ENCODE measurements at places on chromosomes 11 and 22. TPM values are rescaled to one million over a fixed set of nuclear protein-coding genes. Genes with fewer than 3 reads are reported as not detected.
A peak's percentile ranks its signal among the peaks of the same experiment; 100 is the strongest.

SSTR3 gene
- 1.5 TPM for polyA plus RNA-seq

GRCh38 chr11:69647761-69648497 is 7.0 kb downstream of the CCND1 start:
- DNase-seq = peak; percentile 76

LIF gene
- polyA plus RNA-seq = 0.77 TPM

DNA sequence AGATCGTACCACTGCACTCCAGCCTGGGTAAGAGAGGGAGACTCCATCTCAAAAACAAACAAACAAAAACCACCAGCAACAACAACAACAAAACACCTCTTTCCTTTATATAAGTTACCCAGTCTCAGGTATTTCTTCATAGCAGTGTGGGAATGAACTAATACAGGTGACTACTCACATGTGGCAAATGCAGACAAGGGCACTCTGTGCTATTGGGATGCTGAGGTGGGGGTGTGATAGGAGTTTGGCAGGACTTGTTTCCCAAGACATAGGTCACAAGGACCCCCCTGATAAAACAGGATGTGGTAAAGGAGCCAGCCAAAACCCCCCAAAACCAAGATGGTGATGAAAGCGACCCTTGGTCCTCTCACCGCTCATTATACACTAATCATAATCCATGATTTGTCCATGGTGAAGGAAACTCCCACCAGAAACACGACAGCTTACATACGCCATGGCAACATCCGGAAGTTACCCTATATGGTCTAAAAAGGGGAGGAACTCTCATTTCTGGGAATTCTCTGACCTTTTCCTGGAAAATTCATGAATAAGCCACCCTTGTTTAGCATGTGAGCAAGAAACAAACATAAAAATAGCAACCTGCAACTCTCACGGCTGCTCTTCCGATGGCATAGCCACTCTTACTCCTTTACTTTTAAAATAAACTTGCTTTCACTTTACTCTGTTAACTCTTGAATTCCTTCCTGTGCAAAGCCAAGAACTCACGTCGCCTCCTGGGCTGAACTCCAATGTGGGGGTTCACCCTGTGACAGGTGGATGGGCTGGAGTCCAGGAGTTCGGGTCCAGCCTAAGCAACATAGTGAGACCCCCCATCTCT is 18.8 kb upstream of the INCENP start:
- no peak for DNase-seq

DNA sequence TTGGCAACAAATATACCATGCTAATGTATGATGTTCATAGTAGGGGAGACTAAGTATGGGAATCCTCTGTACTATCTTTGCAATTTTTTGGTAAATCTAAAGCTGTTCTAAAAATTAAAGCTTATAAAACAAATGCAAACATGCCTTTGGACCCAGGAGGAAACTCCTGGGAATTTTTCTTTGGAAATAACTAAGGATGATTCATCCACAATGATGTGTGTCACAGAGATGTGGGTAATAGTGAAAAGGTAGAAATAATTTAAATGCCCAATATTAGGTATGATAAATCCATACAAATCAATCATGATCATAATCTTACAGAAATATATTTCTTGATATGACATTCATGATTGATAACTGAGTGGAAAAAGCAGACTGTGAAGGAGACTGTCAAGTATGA is 135.8 kb downstream of the TRIM44 start:
- DNase-seq = no peak

DNA sequence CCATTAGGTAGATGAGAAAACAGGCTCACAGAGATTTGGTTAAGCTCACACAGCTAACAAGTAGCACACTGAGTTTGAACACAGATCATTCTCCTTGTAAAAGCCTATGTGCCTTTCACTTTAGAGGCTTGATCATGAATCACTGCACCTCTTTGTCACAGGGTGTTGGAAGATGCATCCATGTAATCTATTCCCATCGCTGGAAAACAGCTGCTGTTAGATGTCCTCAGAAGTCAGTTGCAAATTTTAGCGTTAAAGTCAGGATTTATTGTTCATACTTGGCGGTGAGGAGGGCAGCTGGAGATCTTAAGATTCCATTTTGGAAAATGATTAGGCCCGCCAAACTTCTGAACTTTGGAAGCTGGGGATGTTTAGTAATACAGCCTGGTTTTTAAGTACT is 2.6 kb downstream of the CNTF start:
- no peak for DNase-seq

ANO5 gene
- 0.33 TPM for polyA plus RNA-seq

FIBIN gene
- 3.9 TPM for polyA plus RNA-seq

OR5A1 gene
- polyA plus RNA-seq = not detected

TEX54 gene
- not detected for polyA plus RNA-seq

Measured in spleen (tissue), 13 donors.